Epithelial cell of proximal tubule (primary cell): ENCODE measurements at places on chromosomes 1 and 21.

DNA sequence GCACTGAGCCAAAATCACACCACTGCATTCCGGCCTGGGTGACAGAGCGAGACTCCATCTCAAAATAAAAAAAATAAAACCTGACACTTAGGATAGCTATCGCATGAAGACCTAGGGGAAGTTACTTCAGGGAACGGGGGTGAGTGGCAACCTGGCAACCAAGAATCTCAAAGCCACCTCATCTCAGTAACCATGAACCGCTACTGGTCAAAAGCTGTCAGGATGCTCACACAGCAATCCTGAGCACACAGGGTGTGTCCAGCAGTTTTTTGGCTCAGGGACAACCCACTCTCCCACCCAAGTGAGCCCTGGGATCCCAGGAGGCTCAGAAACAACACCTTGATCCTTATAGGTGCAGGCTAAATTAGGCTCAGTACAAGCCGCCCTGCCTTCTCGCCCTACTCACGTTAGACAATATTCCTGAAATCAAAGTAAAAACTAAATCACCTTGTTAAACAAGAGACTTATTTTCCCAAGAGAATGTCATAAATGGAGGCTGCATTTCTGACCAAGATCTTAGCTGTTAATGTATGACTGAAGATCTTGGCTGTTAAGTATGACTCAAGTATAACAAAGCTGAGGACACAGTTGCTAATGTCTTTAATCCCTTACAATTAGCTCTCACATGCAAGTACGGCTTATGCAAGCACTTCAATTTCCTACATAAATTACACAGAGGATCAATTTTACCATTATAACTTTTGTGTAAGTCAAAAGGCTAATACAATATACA is 48.3 kb upstream of the NADK start:
- DNase-seq: peak; percentile 40

DNA sequence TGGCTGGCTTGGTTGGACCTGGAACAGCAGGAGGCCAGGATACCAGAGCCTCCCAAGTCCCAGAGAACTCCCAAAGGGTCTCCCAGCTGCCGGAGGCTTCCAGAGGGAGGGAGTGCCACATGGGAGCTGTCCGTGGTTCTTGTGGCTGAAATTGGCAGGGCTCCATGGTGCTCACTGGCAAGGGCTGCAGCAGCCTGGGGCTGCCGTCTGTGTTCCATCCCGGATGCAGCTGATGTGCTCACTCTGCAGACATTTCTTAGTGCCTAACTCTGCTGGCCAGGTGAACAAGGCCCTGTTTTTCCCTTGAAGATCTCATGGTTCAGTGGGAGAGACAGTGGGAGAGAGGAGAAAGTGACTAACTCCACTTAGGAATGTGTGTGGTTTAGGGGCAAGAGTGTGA is 261.1 kb downstream of the CAMTA1 start:
- DNase-seq: no peak

DNA sequence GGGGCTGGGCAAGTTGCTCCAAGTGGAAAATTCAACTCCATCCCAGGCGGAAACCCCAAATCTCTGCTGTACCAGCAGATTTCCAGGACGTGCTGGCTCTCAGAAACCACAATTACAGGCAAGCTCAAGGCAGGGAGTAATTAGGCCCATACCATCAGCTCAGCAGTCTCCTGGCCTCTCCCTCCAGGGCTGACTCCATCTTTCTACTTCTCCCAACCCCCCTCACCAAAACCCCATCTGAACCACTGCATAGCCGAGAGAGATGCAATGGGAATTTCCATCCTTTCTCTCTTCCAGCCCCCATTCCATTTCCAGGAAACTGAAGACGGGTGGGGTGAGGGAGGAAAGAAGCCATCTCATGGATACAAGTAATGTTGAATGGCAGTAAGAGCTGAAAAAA is 41.2 kb downstream of the ARHGEF11 start:
- DNase-seq: no peak

GRCh38 chr1:7325254-7325653 is 445.8 kb upstream of the VAMP3 start:
- no peak for DNase-seq

- DNase-seq: no peak
Observed at GRCh38 chr1:238135708-238136664, 245.3 kb upstream of the ZP4 start.

- DNase-seq: no peak
Observed at GRCh38 chr1:48092401-48092800, 95.2 kb upstream of the TRABD2B start.

GRCh38 chr1:156051011-156051725 is 2.4 kb downstream of the UBQLN4 start:
- DNase-seq: no peak

DNA sequence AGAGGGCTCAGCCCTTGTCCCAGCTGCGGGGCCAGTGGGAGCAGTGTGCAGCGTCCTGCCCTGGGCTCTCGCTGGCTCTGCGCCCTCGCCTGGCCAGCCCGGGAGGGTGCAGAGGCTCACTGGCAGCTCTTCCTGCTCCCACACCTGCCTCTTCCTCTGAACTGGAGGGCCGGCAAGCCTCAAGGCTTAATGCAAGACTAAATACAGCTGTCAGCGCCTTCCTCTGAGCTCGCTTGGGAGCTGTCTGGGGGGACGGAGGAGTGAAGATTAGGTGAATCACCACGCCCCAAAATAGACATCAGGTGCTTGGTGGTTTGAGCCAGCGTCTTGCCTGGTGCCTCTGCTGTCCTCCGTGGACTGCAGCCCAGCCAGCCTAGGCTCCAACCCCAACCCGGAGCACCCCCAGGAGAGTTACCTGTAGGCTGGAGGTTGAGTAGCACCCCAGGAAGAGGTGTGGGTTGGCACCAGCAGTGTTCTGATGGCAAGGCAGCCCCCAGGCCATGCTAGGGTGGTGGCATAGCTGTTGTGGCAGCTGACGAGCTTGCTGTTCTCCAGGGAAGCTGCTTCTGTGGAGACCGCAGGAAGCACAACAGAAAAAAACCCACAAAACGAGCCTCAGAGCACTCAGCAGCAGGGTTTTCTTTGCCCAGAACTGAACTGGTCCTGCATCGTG is 36.9 kb downstream of the UMODL1 start:
- DNase-seq: no peak

DNA sequence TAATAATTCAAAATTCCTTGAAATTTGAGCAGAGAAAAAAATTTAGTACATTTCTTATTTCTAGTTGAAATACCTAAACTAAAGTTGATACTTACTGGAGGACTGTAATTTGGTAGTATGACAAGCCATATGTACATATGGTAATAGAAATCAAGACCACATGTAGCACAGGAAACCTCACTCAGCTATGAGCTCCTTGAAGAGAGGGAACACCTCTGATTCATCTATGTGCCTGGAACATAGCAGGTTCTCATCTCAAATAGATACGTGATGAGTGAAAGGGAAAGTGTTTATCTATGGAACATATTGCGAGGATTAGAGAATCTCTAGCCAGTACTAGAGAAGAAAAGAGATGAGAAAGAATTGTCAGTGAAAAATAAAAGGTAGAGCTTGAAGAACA is 47.9 kb upstream of the GNG4 start:
- no peak for DNase-seq

- no peak for DNase-seq
Observed at GRCh38 chr1:232786845-232787455, 18.3 kb upstream of the MAP10 start.

- no peak for DNase-seq
Observed at GRCh38 chr1:160522622-160523345, at the start of gene SLAMF6. Gene SLAMF6, minus strand, starts transcription at chr1:160523255. Its CDS starts 63 bp downstream, at chr1:160523192.

- no peak for DNase-seq
Observed at GRCh38 chr1:185338719-185339622, 21.9 kb upstream of the IVNS1ABP start.

DNA sequence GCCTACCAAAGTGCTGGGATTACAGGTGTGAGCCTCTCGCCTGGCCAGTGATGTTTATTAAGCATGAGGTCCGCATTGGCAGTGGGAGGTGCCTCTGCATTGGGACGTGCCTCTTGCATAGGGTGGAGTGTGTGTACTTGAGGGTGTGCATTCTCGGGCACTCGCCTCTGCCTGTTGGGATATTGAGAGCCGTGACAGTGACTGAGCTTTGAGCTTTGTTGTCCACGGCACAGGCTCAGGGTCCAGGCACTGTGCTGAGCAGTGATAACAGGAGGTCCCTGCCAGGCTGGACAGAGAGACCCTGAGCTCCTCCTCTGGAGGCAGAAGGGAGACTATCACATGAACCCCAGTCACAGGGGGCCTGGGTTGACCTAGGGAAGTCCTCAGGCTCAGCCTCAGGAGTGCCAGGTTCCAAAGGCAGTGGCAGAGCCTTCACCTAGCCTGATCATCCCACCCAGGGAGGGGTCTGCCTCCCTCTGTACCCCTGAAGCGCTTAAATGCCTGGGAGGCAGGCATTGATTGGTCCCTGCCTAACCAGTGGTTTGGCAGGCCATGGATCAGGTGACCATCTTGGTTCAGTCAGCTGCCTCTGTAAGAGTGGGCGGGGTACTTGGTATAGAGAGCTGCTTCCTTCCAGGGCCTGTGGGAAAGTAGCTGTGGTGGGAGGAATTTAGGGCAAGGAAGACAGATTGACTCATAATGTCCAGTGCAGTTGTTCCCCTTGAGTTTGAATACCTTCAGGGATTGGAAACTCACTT is 213.8 kb upstream of the TMEM51 start:
- DNase-seq: no peak

GRCh38 chr1:16967095-16967575 is 13.3 kb downstream of the MFAP2 start:
- no peak for DNase-seq

GRCh38 chr1:24727501-24728216 is 17.6 kb upstream of the CLIC4 start:
- no peak for DNase-seq

- DNase-seq: no peak
Observed at GRCh38 chr21:41526478-41527087, 18.6 kb upstream of the TMPRSS2 start.

GRCh38 chr1:22343456-22344328 is 108.0 kb upstream of the ZBTB40 start:
- no peak for DNase-seq

GRCh38 chr1:6083801-6084446 is 38.2 kb downstream of the KCNAB2 start:
- DNase-seq: no peak

GRCh38 chr1:162976628-162977027 is 92.5 kb upstream of the RGS4 start:
- no peak for DNase-seq

- DNase-seq: no peak
Observed at GRCh38 chr1:89037186-89037585, 14.5 kb upstream of the GBP3 start.

GRCh38 chr1:237875291-237875690 is 15.4 kb downstream of the ZP4 start:
- no peak for DNase-seq

DNA sequence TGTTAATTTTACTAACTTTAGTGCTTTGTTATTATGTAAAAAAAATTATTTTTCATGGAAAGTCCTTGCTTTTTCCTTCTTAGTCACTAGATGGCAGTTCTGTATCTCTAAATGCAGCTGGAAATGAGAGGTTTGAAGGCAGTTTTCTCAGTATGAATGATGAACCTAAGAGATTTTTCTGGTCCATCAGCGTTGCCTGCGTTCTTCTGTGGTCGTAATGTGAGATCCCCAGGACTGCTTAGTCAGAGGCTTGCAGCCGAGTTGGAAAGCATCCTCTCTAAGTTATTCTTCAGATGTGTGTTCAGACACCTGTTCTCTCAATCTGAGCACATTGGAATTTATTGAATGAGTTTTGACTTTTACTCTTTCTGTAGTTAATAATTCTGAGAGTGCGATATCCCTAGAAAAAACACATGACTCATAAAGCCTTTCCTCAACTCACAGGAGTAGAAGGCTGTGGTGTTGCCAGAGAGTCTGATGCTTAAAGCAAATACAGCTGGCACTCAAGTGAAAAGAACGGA is 99.3 kb downstream of the FMN2 start:
- DNase-seq: peak; percentile 68

DNA sequence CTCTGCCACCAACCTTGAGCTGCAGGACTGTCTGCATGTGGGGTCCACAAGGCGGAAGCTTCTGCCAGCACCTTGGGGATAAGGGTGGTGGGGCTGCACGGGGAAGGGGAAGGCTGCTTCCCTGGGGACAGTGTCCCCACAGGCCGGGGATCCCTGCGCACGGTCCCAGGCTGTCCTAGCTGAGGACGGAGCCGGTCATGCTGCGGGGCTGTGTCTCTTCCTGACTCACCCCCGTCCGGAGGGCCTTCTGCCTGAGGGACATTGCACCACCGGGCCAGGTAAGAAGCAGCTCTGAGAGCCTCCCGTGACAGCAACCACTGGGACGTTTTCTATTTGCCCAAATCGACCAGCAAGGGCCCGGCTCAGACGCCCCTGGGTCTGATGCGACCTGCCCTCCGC is 29.9 kb downstream of the KRTAP10-1 start:
- no peak for DNase-seq

- no peak for DNase-seq
Observed at GRCh38 chr1:30822966-30823581, 65.5 kb upstream of the LAPTM5 start.

DNA sequence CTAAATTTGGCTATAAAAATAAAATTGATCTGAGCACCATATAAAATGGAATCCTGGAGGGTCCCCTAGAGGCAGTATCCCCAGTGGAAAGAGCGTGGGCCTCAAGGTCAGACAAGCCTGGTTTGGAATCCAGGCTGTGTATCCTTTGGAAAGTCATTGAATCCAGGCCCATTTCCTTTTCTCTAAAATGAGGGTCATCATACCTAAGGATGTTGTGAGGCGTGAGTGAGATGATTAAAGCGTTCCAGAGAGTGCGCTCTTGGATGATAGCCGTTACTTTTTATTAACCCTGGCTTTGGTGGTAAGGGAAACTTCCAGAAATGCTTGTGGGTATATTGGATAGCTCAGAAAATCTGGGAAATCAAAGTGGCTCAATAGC is 683 bp upstream of the ZNF436 start:
- DNase-seq: no peak

DNA sequence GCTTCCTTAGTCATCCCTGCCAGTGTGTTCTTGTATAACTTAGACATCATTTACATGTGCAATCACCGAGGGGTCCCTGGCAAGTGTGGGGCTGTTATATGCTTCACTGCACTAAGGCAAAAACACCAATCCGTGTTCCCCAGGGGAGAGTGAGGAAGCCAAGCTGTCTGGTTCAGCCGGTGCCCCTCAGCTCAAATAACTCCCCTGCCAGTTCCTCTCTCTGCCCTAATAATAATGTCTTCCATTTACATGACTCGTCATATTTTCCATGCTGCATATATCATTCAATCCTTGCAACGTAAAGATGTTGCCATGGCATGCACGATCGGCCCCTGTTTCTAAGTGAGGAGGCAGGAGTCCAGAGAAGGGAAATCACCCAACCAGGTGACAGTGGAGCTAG is 24.4 kb upstream of the NDC1 start:
- no peak for DNase-seq

- no peak for DNase-seq
Observed at GRCh38 chr1:76390456-76390855, 315.9 kb downstream of the ST6GALNAC3 start.

- no peak for DNase-seq
Observed at GRCh38 chr1:66043186-66043585, 250.5 kb downstream of the PDE4B start.

GRCh38 chr1:213693864-213694263 is 293.9 kb upstream of the PROX1 start:
- no peak for DNase-seq
